Activated T-cell treated with anti-CD3 and anti-CD28 coated beads, Interleukin-2, amount 50 U/mL, for 4 hours (primary cell): ENCODE measurements at places on chromosomes 16 and 17.

GRCh38 chr17:4365628-4366326 is 698 bp downstream of the UBE2G1 start:
- DNase-seq, result peak; percentile 21

DNA sequence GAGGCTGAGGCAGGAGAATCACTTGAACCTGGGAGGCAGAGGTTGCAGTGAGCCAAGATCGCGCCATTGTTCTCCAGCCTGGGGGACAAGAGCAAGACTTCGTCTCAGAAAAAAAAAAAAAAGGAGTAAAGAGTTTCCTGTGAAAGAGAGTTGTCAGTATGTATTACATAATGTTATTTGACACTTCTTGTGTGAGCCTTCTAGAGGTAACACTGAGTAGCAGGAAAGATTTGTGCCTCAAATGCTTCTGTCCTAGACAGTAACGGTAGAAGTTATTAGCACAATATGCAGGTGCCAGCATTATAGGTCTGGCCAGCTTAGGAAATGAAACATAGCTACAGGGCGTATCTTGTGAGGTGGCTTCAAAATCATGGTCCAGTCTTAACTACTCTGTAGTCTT is 6.2 kb downstream of the RPS6KB1 start:
- no peak for DNase-seq

GRCh38 chr17:68733241-68734176 is 132.3 kb upstream of the FAM20A start:
- DNase-seq, result no peak

- no peak for DNase-seq
These were observed 27.9 kb downstream of the VAT1L start for GRCh38 chr16:77816293-77816692.
